CD4-positive, alpha-beta T cell treated with Interleukin-15 for 4 hours (primary cell): ENCODE measurements at places on chromosomes 4 and X.

- no peak for DNase-seq
These were observed 230.8 kb upstream of the TET2 start for GRCh38 chr4:104915864-104916263.

GRCh38 chrX:129786210-129786651, 6.5 kb downstream of the SASH3 start:
- DNase-seq, result no peak

- no peak for DNase-seq
These were observed 825.6 kb downstream of the PCDH7 start for GRCh38 chr4:31545755-31546154.

DNA sequence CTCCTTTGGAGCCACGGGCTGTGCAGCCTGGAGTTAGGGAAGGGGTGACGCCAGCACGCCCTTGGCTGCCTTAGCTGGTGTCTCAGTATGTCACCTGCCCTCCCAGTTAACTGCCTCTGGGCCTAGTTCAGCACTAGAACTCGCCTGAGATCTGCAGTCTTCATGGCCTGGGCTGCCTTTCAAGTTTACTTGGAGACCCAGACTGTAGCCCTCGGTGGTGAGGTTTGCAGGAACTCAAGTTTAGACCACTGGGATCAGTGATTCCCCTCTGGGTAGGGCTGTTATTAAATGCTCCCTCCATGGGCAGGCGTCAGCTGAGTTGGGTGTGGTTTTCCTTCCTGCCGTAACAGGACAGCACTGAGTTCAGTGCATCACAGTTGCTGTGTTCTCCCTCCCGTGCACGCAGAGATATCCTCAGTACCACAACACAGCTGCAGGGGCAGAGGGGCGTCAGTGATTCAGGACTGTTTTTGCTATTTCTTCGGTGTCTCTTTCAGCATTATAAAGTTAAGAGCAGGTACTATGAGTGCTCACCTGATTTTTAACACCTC, 30.5 kb downstream of the PLAC8 start:
- DNase-seq, result peak; percentile 72

- no peak for DNase-seq
These were observed 11.2 kb downstream of the LRPAP1 start for GRCh38 chr4:3520796-3521600.

GRCh38 chr4:105191621-105192210, 45.0 kb downstream of the TET2 start:
- no peak for DNase-seq

- no peak for DNase-seq
These were observed 1471.6 kb upstream of the ADGRL3 start for GRCh38 chr4:59728496-59728895.

DNA sequence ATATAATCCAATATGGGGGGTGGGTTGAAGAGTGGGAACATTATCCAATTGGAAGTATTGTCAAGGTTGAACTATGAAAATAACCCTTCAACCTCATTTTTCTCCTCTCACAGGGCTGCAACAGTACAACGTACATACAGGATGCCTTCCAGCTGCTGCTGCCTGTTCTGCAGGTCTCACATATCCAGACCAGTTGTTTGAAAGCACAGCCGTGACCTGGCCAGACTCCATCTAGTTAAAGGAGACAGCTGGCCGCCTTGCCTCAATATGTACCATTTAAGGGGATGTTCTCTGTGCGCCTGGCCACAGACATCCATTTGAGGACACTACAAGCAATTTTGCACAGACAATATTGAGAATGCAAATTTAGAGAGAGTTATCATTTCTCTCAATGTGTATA, 75.7 kb downstream of the FAM114A1 start:
- no peak for DNase-seq

GRCh38 chrX:134624046-134624430, 34.2 kb downstream of the PLAC1 start:
- DNase-seq, result no peak

- no peak for DNase-seq
These were observed 31.8 kb upstream of the HSD17B13 start for GRCh38 chr4:87354168-87355102.

DNA sequence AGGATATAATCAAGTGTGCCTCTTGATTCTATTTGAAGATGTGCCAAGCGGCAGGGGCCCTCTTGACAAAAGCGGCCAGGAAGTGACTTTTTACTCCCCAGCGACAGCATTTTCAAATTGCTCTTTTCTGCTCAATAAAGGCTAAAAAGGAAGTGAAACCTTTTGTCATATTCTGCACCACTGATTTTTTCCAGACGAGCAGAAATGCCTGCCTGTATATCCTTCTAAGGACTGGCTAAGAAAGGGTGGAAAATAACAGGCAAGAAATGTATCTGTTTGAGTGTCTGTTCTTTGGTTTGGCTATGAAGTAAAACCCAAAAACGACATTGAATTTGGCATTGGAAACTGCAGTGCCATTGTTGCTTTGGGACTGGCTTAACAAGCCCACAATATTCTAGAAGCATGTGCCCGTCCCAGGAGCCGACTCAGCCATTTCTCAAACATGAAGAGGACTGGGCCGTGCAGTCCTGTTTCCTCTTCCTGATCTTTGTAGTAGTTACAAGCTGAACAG, 25.4 kb downstream of the TMSB4X start:
- DNase-seq, result peak; percentile 40

DNA sequence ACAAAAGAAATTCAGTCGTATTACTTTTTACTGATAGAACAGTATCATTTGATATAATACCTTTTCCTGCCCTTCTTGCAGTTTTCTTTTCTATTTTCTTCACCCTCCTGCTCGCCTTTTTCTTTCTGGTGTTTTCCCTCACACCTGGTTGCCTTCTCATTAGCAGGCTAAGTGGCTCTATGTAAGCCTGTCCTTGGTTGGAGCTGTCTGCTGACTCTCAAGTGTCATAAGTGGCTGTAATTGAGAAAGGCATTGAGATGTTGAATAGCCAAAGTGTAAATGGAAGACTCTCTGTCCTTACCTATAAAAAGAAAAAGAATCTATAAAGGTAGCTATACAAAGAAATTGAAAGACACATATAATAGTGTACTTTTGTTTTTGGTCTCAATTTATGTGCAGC, 180.7 kb downstream of the ADGRL3 start:
- DNase-seq, result no peak

GRCh38 chrX:883588-883987, 253.0 kb downstream of the SHOX start:
- no peak for DNase-seq

DNA sequence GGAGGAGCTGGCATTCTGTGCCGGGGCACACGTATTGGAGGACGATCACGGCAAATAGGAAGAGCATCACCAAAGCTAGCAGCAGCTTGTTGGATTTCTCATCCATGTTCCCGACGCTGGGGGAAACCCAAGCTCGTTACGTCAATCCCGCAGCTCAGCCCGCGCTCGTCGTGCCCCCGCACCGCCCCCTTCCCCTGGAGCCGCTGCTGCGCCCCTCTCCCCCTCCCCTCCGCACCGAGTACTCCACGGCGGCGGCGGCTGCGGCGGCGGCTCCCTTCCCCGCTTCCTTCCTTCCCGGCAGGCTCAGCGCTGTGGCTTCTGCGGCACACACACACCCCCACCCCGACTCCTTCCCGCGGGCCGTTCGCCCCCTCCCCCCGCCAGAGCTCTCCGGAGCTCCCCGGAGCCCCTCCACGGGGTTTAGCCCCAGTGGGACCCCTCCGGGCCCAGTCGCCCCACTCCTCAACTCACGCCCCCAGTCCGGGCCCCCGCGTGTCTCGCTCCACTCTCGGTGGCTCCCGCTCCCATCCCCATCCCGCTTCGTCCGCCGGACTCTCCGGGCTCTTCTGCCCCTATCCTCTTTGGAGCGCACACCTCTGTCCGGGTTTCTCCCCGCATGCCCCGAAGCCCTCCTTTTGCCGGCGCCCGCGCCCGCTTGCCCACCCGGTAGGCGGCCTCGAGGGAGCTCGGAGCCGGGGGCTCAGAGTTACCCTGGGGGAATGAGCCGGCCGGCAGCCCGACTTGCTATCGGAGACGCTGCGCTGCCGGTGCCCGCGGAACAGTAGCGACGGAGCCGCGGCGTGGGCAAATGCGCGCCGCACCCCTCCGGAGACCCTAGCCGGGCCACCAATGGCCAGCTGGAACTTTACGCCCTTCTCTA, 978 bp downstream of the HS6ST2 start:
- DNase-seq, result no peak

GRCh38 chr4:183147196-183147595, 48.1 kb downstream of the WWC2 start:
- DNase-seq, result no peak

DNA sequence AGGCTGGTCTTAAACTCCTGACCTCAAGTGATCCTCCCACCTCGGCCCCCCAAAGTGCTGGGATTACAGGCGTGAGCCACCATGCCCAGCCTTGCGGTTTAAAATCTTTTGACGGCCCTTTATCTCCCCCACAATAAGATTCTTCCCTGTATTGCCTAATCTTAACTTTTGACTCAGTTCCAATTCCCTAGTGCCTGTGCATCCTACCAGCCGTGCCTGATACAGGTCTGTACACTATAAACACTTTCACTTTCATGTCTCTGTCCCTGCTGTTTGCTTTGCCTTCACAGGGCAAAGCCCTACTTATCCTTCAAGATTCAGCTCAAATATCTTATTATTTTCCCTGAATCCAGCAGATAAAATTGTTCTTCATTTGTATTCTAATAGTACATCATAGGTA, 74.6 kb downstream of the WDR44 start:
- no peak for DNase-seq

GRCh38 chr4:122309988-122310626, 68.7 kb upstream of the ADAD1 start:
- DNase-seq, result peak; percentile 1

DNA sequence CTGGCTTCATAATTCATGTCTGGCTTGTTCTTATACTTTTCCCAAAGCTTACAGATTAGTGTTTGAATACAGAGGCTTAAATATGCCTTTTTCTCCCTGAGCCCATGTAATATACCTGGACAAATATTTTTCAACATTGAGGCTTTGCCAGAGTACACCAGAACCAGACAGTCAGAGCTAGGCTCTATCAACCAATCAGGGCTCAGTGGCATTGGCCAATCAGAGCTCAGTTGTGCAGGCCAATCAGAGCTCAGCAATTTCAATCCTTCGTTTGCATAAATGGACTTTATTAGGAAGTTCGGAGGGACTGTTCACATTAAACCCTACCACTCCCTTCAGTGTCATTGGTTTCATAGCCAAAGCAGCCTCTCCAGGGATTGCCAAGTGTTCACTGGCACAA, 51.2 kb upstream of the TMSB15B start:
- DNase-seq, result no peak

GRCh38 chr4:105283501-105283900, 136.8 kb downstream of the TET2 start:
- no peak for DNase-seq

- DNase-seq, result no peak
These were observed 46.7 kb downstream of the MAGEB17 start for GRCh38 chrX:16213961-16214360.

DNA sequence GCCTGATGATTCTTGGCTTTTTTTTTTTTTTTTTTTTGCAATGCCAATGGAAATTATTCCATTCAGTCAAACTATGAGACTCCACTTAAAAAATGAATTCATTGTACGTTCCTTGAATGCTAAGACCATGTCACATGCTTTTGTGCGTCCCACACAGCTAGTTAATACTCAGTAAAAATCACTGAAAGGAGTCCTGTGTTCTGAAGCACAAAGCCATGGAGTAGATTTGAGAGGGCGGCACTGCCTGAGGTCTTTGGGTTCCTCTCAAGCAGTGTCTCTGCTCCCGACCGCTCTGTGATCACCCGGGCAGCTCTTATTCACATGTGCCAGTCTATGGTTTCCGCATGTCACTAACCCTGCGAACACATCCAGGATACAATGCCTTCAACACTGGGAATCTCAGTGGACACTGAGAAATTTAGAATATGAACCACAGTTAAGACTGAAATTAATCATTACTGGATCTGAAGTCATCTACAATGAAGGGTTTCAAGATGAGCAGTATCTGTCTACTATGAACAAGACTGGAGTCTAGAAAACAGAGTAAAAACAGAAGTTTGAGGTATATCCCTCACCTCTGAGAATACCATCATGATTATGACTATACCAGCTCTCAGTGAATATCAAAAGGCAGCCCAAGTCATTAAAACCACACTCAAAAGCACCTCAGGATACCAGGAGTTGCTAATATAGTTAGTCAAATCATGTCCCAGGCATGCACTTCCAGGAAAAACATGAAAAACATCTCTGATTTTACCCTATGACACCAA, 193.0 kb downstream of the MGST2 start:
- DNase-seq, result no peak

GRCh38 chr4:147928400-147928799, 196.5 kb downstream of the ARHGAP10 start:
- DNase-seq, result no peak

- DNase-seq, result no peak
These were observed 77.1 kb downstream of the RBM47 start for GRCh38 chr4:40552536-40552935.

DNA sequence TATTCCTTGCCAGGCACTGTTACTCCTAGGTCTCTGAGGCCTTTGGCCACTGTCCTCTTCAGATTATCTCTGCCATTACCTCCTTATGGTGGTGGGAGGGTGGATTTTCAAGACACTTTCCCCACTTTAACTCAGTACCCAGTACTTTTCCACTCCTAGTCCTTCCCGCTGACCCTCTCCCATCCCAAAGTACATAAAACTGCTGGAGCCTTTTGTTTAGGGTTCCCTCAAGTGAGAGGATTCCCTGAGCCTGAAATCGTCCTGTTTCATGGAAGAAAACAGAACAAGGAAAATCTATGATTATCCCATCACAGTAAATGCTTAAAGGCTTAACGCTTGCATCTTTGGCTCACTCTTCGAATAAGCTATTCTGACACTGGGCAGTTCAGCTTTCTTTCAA, 1742.5 kb upstream of the ADGRL3 start:
- DNase-seq, result no peak

- DNase-seq, result no peak
These were observed 247.2 kb upstream of the EPHA5 start for GRCh38 chr4:65917486-65917885.

DNA sequence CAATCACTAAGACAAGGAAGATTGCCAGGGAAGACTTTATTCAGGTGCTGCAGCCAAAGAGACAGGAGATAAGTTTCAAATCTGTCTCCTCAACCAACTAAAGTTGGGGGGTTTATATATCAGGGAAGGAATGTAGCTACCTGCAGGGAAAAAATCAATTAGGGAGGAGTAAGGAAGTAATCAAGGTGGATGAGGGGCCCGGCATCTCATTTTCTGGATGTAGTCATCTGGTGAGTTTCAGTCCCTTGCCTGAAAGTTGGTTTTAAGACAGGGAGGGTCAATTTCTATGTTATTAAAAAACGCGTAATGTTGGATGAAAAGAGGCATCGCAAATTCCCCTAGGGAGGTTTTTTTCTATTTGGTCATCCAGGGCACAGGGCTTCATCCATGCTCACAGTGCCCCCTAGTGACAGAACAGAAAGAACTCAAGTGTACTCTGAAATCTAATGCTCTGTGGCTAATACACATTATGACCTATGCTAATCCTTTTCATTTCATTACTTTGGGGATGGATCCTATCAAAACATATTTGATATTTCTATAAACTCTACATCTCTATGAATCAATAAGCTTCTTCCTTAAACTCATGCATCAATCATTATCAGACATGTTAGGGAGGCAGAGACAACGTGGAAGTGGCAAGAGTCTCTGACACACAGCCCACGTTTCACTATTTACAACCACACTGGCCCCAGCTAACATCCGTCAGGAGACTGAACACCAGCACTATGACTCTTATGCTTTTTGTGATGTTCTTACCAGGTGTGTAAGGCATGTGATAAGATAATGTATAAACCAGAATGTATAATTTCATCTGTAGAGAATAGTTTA, 1577.0 kb upstream of the TENM3 start:
- DNase-seq, result peak; percentile 2

- DNase-seq, result no peak
These were observed 8.3 kb downstream of the GPR50 start for GRCh38 chrX:151184705-151185104.
